ENCODE measurements at places on chromosomes 13 and 19.

GRCh38 chr13:36354842-36355623 is 8.8 kb upstream of the SPART start:
- DNase-seq, result no peak

DNA sequence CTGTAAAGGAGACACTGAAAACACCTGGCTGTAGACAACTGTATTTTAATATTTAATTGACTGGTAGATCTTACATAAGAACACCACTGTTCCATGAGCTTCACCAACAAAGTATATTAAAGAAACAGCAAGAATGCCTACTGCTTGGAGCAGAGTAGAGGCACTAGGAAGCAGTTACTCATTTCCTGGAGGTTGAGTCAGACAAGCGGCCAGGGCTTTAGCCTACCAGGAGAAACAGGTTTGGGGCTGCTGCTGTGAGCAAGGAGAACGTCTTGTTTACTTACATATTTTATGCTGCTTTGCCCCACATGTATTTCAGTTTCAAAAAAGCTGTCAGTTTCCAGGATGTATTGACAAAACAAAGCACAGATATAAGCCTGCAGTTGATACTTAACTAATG is 33.4 kb downstream of the ALG5 start:
- DNase-seq, result no peak

GRCh38 chr19:33797802-33798671 is 1.4 kb downstream of the KCTD15 start:
- DNase-seq, result no peak

GRCh38 chr13:56400774-56401173 is 739.9 kb upstream of the PRR20A start:
- DNase-seq, result no peak

GRCh38 chr19:334296-335071 is 10.1 kb downstream of the MIER2 start:
- DNase-seq, result no peak

- DNase-seq, result no peak
Measured at GRCh38 chr13:67137044-67137735, 92.9 kb downstream of the PCDH9 start.

DNA sequence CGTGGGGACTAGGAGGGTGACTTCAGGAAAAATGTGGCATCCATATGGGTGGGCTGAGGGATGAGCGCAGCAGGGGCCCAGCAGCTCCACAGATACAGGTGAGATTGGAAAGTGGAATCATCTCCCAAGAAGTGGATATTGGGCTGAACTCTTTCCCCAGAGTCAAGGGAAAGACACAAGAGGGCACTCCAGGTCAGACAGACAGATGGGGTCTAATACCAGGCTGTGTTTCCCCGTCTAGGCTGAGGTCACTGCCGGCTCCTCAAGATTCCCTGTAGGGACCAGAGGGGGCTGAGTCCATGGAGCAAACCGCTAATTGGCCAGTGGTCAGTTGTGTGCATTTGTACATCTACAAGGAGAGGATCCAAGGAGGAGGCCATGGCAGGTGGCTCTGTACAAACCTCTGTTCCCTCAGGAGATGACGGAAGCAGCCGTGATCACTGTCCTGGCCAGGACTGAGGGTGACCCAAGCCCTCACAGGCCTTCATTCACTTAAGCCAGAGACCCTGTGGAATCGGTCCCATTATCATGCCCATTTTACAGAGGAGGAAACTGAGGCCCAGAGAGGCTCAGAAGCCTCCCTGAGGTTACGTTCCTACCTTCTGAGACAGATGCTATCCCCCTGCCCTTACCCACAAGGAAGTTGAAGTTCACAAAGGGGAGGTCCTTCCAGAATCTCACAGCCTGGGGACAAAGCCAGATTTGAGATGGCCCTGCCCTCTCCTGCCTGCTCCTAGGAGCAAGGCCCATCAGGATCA is 14.9 kb upstream of the IGLON5 start:
- DNase-seq, result no peak

GRCh38 chr13:103030776-103031175 is 35.4 kb downstream of the SLC10A2 start:
- DNase-seq, result no peak

- DNase-seq, result no peak
Measured at GRCh38 chr19:16739546-16739945, 19.9 kb downstream of the NWD1 start.

DNA sequence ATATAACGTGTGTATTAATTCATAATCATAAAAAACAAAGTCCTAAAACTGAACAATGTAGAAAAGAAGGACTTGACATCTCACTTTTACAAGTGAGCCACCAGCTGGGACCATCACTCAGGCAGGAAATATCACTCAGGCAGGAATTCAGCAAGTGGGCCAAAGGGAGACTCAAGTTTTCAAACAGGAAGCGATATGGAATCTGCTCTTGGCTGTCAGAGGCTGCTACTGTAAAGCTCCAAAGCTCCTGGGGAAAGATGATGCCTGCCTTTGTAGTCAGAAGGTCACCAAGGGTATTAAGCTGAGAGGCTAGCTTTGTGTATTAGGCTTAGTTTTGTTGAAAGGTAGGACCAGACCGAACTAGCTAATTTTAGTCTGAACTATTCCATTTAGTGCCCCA is 5.5 kb upstream of the AKAP11 start:
- no peak for DNase-seq

- no peak for DNase-seq
Measured at GRCh38 chr19:43789029-43789428, 8.3 kb upstream of the KCNN4 start.

DNA sequence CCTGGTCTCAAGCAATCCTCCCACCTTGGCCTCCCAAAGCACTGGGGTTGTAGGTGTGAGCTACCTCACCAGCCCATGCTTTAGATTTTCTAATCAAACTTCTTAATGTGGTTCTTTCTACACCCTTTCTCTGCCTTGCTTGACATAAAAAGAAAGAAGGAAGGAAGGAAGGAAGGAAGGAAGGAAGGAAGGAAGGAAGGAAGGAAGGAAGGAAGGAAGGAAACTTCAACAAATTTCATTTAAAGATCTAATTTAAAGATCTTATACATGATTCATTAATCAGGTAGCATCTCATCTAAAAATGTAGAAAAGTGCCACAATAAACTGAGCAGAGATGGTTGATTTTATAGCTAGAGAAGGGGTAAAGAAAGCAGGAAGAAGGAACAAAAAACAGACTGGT is 215.0 kb downstream of the DIAPH3 start:
- no peak for DNase-seq

- no peak for DNase-seq
Measured at GRCh38 chr13:80590551-80590950, 249.6 kb upstream of the SPRY2 start.

- DNase-seq, result no peak
Measured at GRCh38 chr13:86161257-86161656, 362.0 kb upstream of the SLITRK6 start.

DNA sequence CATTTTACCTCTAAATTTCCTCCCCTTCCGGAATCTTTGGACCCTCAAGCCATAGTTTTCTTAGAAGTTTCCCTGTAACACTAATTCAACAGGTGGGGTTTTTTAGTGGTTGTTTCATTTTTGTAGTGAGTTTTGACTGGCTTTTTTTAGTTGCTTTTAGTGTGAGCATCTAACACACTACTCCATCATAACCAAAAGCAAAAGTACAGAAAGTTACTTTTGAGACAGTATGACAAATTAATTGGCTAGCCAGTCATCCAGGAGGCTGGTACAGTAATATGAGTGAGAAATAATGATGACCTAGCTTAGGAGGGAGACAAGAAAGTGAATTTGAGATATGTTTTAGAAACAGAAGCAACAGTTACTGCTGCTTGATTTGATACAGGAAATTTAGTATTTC is 71.5 kb downstream of the DNAJC15 start:
- no peak for DNase-seq

DNA sequence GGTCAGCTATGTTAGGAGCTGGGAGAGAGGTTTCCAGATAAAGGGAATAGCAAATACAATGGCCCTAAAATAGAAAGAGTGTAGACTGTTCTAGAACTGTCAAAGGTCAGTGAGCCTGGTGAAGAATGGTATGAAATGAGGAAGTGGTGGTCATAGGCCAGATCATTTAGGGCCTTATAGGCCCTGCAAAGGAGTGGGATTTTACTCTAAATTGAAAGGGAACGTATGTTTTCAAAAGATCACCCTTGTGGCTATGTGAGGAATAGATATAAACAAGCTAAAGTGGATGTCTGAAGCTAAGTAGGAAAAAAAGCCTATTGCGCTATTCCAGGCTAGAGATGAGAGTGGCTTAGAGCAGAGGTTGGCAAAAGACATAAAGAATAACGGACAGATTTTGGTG is 70.7 kb upstream of the TDRD3 start:
- no peak for DNase-seq

GRCh38 chr13:91813253-91813652 is 414.8 kb downstream of the GPC5 start:
- no peak for DNase-seq
